Hepatocyte (in vitro differentiated cells): ENCODE measurements at places on chromosomes 2 and 18. TPM values are rescaled to one million over a fixed set of nuclear protein-coding genes. Genes with fewer than 3 reads are reported as not detected.

GRCh38 chr2:162768656-162769055 is 69.9 kb downstream of the KCNH7 start:
- H3K4me1 ChIP-seq: no peaks in the 10 kb centered on the region
- H3K27ac ChIP-seq: no peak overlapping the region
- no peaks in the 10 kb centered on the region for H3K36me3 ChIP-seq
- no peak overlapping the region for H3K4me3 ChIP-seq
- H3K27me3 ChIP-seq: no peaks in the 10 kb centered on the region

DNA sequence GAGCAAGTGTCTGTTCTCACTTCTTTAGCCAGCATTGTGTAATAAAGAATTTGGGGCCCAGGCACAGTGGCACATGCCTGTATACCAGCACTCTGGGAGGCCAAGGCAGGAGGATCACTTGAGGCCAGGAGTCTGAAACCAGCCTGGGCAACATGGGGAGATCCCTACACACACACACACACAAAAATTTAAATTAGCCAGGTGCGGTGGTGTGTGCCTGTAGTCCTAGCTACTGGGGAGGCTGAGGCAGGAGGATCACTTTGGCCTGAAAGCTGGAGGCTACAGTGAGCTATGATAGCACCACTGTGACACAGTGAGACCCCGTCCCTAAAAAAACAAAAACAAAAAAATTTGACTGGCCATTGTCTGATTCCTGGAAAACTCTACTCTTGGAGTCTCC is 8.3 kb downstream of the REV1 start:
- H3K27ac ChIP-seq: no peak overlapping the region
- no peaks in the 10 kb centered on the region for H3K27me3 ChIP-seq
- peaks cover 29% of the 10 kb centered on the region for H3K4me1 ChIP-seq
- DNase-seq: no peak
- H3K36me3 ChIP-seq: no peaks in the 10 kb centered on the region

DNA sequence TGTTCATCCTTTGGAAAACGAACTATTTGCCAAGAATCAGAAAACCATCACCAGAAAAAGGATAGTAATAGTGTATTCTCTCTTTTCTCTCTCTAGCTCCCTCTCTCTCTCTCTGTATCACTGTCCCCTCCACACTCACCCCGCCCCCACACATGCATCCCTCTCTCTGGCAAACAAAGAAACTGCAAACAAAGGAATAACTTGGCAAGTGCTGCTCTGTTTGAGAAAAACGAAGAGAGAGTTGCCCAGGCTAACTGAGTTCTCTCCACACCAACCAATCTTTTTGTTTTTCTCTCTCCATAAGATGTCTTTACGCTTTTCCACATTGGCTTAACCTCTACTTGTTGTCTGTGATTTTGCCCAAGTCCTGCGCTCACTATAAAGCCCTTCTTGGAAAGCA is 316.2 kb downstream of the EPHA4 start:
- no peaks in the 10 kb centered on the region for H3K27me3 ChIP-seq
- H3K36me3 ChIP-seq: no peaks in the 10 kb centered on the region
- no peak overlapping the region for H3K27ac ChIP-seq

PTPRN gene
- polyA plus RNA-seq: 9.8 and 9.9 TPM in 2 replicates

BOLL gene
- not detected in 2 replicates for polyA plus RNA-seq

- peak; percentile 96 for DNase-seq
- H3K4me3 ChIP-seq: no peak overlapping the region
- peak overlapping the region; percentile 100 for H3K27ac ChIP-seq
Observed at GRCh38 chr2:231666171-231667095, 41.9 kb upstream of the PTMA start.

DNA sequence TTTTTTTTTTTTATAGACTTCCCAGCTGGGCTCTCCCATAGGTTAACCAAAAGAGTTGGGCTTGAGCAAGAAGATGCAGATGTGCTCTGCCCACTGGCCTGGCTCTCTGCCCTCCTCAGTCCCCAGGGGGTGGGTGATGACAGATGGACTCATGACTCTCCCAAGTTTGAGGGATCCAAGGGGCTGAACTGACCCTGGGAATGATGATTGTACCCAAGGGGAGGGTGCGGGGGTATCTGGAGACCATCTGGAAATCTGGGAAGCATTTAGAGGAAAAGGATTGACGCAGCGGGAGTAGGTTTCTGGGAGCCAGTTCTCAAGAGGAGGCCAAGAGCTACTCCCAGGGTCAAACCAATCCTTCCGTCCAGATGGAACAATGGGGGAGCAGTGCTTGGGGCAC is 330.8 kb downstream of the CYP26B1 start:
- no peaks in the 10 kb centered on the region for H3K36me3 ChIP-seq
- no peaks in the 10 kb centered on the region for H3K27me3 ChIP-seq
- no peak overlapping the region for H3K4me3 ChIP-seq
- no peak for DNase-seq
- no peaks in the 10 kb centered on the region for H3K4me1 ChIP-seq
- no peak overlapping the region for H3K27ac ChIP-seq

DSG1 gene
- polyA plus RNA-seq: 0.10 and 0.65 TPM in 2 replicates

GRCh38 chr18:36895606-36896005 is 66.7 kb downstream of the KIAA1328 start:
- H3K36me3 ChIP-seq: no peaks in the 10 kb centered on the region
- no peak for DNase-seq
- no peaks in the 10 kb centered on the region for H3K27me3 ChIP-seq
- H3K27ac ChIP-seq: no peak overlapping the region
- no peak overlapping the region for H3K4me3 ChIP-seq
- H3K4me1 ChIP-seq: no peaks in the 10 kb centered on the region

DNA sequence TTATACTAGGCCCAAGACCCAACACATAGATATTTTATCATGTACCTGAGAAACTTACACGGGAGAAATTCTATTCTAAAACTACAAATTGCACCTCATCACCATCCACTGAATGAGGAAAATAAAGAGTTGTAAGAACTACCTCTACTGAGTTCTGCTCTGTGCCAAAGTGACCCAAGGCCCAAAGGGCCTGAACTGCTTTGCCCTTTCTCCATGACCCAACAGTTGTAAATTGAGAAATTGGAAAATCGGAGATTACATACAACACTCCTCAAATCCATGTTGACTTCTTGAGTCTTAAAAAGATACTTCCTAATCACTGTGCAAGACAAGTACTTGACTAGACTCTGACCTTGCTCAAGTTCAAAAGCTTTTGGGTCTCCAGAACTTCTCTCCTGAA is 8.8 kb downstream of the NR4A2 start:
- peaks cover 81% of the 10 kb centered on the region for H3K27me3 ChIP-seq
- no peaks in the 10 kb centered on the region for H3K36me3 ChIP-seq
- DNase-seq: no peak
- H3K4me3 ChIP-seq: no peak overlapping the region
- H3K4me1 ChIP-seq: no peaks in the 10 kb centered on the region

DNA sequence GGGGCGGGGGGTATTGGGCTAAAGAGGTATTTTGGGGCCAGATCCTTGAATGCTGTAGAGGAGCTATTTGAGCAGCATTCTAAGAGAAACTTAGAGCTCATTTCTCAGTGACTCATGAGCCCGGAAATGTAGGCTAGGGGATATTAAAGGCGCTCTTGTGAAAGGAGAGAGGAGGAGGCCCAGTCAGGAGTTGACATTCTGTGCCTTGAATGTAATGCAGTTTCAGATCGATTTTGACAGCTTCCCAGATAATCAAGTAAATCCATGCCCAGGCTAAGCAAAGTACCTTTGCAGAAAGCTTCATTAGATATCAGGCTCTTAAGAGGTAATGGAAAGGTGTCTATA is 1.5 kb downstream of the CAB39 start:
- peaks cover 21% of the 10 kb centered on the region for H3K4me1 ChIP-seq
- H3K36me3 ChIP-seq: no peaks in the 10 kb centered on the region

DNA sequence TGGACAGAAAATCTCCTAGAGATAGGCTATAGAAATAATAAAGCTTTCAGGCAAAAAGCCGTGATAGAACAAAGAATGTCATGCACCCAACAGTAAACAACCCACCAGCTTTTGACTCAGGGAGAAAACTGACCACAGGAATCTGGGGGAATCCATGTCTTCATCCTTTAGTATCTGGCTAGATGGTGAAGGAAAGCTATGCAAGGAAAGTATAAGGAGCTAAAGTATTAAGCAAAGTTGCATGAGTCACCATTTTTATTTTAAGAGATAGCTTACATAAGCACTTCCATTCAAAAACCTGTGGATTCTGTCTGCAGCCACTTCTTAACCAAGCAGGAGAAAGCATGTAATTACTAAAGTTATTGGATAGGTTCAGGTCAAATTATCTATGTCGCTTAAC is 363.8 kb downstream of the LRP1B start:
- no peak overlapping the region for H3K4me3 ChIP-seq
- no peak for DNase-seq
- no peaks in the 10 kb centered on the region for H3K36me3 ChIP-seq
- H3K4me1 ChIP-seq: no peaks in the 10 kb centered on the region
- no peak overlapping the region for H3K27ac ChIP-seq

GRCh38 chr2:9762164-9762563 is 81.1 kb upstream of the TAF1B start:
- no peaks in the 10 kb centered on the region for H3K36me3 ChIP-seq
- no peak overlapping the region for H3K27ac ChIP-seq
- DNase-seq: no peak
- peaks cover 36% of the 10 kb centered on the region for H3K4me1 ChIP-seq
- no peak overlapping the region for H3K4me3 ChIP-seq

DNA sequence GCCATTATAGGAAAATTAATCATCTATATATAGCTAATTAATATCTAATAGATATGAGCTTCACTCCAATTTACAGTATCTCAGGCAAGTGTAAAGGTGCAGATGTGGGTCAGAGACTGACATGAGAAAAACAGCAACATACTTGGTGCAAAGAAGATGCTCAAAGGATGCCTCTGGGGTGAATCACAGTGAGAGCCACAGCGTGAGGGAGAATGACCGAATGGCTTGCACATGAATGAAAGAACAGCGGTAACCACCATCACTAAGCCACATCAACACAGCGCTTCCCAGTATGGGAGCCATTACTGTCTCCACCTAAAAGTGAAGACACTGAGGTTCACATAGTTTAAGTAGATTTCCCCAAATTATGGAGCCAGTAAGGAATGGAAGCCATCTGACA is 423.4 kb upstream of the ID2 start:
- no peaks in the 10 kb centered on the region for H3K36me3 ChIP-seq
- no peak for DNase-seq
- no peaks in the 10 kb centered on the region for H3K27me3 ChIP-seq

DNA sequence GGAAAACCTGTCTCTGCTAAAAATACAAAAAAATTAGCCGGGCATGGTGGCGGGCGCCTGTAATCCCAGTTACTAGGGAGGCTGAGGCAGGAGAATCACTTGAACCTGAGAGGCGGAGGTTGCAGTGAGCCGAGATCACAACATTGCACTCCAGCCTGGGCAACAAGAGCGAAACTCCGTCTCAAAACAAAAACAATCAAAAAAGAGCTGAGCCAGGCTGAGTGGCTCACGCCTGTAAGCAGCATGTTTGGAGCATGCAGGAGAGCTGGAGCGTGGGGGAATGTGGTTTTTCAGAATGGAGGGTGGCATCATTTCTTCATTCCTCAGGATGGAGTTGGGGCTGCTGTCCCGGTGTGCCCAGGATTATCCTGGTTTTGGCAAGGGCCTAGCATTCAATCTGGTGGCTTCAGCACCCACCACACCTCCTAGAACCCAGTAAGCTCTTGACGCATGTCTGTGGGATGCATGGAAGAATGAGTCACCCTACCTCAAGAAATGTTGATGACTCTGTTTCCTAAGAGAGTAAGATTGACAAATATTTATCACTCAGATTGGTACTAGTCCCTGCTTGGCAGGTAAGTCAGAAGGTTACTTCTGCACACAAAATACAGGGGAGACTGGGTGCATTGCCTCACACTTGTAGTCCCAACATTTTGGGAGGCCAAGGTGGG is 90.2 kb upstream of the ODC1 start:
- no peak overlapping the region for H3K27ac ChIP-seq
- DNase-seq: no peak
- no peaks in the 10 kb centered on the region for H3K36me3 ChIP-seq
- no peaks in the 10 kb centered on the region for H3K4me1 ChIP-seq
- no peak overlapping the region for H3K4me3 ChIP-seq
- H3K27me3 ChIP-seq: no peaks in the 10 kb centered on the region

GRCh38 chr2:70388128-70388527 is 86.3 kb upstream of the FAM136A start:
- no peak for DNase-seq
- H3K27me3 ChIP-seq: no peaks in the 10 kb centered on the region
- no peaks in the 10 kb centered on the region for H3K4me1 ChIP-seq
- no peaks in the 10 kb centered on the region for H3K36me3 ChIP-seq
- H3K4me3 ChIP-seq: no peak overlapping the region
- H3K27ac ChIP-seq: no peak overlapping the region

DNA sequence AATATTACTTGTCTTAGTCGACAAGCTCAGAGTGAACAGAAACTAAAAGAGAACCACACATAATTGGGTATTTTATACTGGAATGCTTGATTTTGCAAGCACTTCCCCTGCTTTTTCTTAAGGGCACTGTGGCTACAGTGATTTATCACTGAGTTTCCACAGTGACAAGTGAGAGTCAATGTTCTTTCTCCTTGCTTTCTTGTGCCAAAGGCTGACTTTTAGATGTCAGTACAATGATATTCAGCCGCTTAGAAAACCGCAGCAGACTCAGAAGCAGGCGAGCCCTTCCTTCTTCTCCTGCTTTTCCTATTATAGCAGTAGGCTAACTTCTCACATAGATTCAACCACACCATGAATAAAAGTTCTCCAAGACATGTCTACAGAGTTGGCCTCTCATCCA is 1603.6 kb upstream of the NXPH2 start:
- H3K27me3 ChIP-seq: no peaks in the 10 kb centered on the region
- H3K4me1 ChIP-seq: no peaks in the 10 kb centered on the region
- H3K4me3 ChIP-seq: no peak overlapping the region
- no peaks in the 10 kb centered on the region for H3K36me3 ChIP-seq
- no peak overlapping the region for H3K27ac ChIP-seq

DNA sequence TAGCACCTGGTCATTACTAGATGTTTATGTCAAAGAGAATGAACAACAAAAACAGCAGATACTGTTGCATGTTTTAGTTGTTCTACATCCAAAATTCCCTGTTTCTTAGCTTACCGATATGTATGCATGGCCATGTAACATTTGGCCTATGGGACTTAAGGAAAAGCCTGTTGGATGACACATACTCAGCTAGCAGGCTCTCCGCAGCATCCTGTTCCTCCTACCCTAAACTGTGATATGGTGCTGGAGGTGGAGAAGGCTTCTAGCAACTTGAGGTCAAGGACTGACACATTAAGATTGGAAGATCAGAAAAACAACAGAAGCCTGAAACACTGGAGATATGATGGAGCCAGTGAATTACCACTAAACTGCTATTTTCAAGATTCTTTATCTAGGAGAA is 537.8 kb downstream of the LRRTM4 start:
- H3K4me3 ChIP-seq: no peak overlapping the region
- H3K4me1 ChIP-seq: no peaks in the 10 kb centered on the region
- H3K27me3 ChIP-seq: no peaks in the 10 kb centered on the region

- H3K27me3 ChIP-seq: no peaks in the 10 kb centered on the region
- H3K4me3 ChIP-seq: no peak overlapping the region
- H3K27ac ChIP-seq: no peak overlapping the region
- H3K4me1 ChIP-seq: no peaks in the 10 kb centered on the region
- no peaks in the 10 kb centered on the region for H3K36me3 ChIP-seq
- no peak for DNase-seq
Observed at GRCh38 chr2:171069286-171069956, 91.3 kb downstream of the TLK1 start.

GRCh38 chr18:48987821-48988220 is 37.1 kb upstream of the SMAD7 start:
- no peak overlapping the region for H3K4me3 ChIP-seq
- no peak overlapping the region for H3K27ac ChIP-seq
- peaks cover 41% of the 10 kb centered on the region for H3K4me1 ChIP-seq

GRCh38 chr2:157827377-157827776 is 48.8 kb downstream of the ACVR1 start:
- no peak for DNase-seq
- peaks cover 11% of the 10 kb centered on the region for H3K4me1 ChIP-seq
- no peak overlapping the region for H3K4me3 ChIP-seq
- H3K36me3 ChIP-seq: no peaks in the 10 kb centered on the region

MARCHF4 gene
- polyA plus RNA-seq: 0.28 TPM in 1 of 2 replicates, not detected in the other
